ENCODE measurements at places on chromosomes 7 and 10.
A peak's percentile ranks its signal among the peaks of the same experiment; 100 is the strongest.

DNA sequence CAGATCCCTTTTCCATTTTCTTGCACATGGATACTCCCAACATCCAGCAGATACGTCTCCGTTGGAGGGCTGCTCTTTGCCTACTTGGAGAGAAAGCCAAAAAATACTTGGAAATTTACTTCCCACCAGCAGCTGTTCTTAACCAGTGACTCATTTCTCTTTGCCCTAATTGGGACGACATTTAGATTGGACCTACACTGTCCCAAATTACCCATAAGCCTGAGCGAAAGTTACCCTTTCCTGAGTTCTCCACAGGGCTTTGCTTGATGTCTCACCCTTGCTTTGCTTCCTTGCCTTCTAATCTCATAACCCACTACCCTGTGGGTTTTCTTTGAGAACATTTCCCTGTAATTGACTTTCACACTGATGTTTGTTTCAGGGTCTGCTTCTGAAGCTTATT lies 48.1 kb downstream of the SAMD8 start:
- DNase-seq: no peak

DNA sequence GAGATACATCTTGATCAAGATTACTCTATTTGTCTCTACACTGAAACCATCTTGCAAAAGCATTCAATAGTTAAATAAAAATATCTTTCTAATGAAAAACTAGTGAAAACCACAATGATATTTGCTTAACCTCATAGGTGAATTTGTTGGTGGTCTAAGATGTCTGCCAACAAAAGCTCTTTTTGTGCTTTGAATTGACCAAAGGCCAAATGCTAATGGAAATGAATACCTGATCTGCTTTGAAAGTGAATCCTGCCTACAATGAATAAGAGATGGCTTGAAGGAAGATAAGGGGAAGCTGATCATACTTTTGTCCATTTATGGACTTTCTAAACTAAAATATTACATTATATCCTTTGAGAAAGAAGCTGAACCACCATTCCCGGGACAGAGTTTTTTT lies 228.9 kb upstream of the ETV1 start:
- no peak for DNase-seq

- DNase-seq: peak; percentile 87
Observed at GRCh38 chr7:129091484-129092002, 36.6 kb upstream of the TNPO3 start.

GRCh38 chr10:70053218-70053840 lies 683 bp downstream of the MACROH2A2 start:
- no peak for DNase-seq

DNA sequence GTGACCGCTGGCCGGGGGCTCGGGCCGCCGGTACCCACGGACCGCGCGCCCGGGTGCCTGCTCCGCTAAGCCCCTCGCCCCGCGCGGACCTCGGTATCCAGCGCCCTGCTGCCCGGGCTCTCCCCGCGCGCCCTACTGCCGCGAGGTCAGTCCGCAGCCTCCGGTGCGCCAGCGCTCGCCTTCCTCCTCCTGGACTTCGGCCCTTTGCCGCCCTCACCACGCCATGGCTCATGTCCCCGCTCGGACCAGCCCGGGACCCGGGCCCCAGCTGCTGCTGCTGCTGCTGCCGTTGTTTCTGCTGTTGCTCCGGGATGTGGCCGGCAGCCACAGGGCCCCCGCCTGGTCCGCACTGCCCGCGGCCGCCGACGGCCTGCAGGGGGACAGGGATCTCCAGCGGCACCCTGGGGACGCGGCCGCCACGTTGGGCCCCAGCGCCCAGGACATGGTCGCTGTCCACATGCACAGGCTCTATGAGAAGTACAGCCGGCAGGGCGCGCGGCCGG lies 483 bp downstream of the GDF10 start:
- no peak for DNase-seq

- DNase-seq: no peak
Observed at GRCh38 chr7:157978766-157979165, 608.9 kb downstream of the PTPRN2 start.

GRCh38 chr10:96695366-96695765 lies 24.9 kb downstream of the PIK3AP1 start:
- no peak for DNase-seq

DNA sequence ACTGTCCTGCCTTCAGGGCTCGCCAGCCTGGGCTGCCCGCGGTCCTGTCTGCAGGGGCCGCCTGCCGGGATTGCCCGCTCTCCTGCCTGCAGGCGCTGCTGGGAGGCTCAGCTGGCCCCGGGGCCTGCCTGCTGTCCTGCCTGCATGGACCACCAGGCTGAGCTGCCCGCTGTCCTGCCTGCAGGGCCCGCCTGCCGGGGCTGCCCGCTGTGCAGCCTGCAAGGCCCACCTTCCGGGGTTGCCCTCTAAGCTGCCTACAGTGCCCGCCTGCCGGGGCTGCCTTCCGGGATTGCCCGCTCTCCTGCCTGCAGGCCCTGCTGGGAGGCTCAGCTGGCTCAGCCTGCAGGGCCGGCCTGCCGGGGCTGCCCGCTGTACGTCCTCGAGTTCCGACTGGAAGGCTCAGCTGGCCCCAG lies 164.4 kb downstream of the GLRX3 start:
- DNase-seq: peak; percentile 17

- DNase-seq: no peak
Observed at GRCh38 chr7:142749218-142749993, at the start of gene PRSS1. Gene PRSS1, plus strand, starts transcription at chr7:142749472. Its CDS starts 13 bp downstream, at chr7:142749485.

DNA sequence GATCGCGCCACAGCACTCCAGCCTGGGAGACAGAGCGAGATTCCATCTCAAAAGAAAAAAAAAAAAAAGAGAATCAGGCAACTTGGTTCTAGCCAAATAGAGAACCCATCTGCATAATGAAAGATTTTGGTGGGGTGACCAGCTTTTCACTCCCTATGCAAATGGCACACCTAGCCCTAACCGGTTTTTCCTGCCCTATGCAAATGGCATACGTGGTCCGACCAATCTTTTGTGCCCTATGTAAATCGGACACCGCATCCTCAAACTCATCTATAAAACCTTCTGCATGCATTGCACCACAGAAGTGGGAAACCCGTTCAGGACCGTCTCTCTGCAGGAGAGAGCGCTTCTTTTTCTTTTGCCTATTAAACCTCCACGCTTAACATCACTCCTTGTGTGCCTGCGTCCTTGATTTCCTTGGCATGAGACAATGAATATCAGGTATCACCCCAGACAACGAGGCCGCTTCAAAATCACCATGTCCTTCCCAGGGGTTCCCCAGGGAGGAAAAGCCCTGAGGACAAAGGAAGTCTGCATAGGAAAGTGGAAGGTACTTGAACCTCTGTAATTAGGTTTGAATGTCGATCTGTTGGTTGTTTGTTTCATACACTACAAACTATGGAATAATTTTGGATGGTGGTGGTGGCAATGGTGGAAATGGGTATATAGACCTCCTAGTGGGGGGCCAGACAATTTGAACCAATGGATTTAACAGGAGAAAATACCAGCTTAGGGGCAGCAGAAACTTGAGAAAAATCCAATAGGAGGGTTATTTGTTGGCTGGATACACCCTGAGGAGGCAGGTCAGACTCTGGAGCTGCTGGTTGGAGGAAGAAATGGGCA lies 396.2 kb downstream of the TYW1 start:
- no peak for DNase-seq

DNA sequence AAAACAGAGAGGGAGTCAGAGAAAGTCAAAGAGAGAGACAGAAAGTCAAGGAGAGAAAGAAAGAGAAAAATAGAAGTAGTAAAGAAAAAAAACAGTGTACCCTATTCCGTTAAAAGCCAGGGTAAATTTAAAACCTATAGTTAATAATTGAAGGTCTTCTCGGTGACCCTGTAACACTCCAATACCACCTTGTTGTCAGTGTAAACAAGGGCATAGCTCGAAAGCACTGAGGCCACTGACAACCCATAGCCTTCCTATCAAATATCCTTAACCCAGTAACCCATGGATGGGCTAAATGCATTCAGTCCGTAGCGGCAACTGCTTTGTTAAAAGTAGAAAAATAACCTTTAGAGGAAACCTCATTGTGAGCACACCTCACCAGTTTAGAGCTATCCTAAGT lies 100.4 kb downstream of the ZNF467 start:
- DNase-seq: no peak

GRCh38 chr7:158847451-158847866 lies 8.9 kb upstream of the DYNC2I1 start:
- DNase-seq: no peak

GRCh38 chr7:37921876-37922275 lies 1.4 kb downstream of the EPDR1 start:
- no peak for DNase-seq

- DNase-seq: peak; percentile 29
Observed at GRCh38 chr7:99579956-99580777, 17.9 kb upstream of the TMEM225B start.

DNA sequence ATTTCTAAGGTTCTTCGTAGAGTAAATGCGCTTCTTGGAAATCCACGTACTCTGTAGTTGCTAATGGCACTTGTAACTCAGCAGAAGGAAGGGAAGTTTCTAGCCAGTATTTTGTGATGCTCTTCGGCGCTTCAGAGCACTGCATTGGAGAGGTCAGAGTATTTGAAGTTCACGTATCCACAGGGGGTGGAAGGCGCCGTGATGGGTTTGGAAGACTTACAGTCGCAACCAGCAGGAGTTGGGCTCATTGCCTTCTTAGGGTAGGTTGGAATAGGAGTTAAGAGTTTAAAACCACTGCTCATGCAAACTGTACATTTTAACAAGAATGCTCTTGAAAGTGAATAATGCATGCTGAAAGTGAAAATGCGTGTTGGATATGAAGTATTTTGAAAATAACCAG lies 49.1 kb downstream of the SHH start:
- DNase-seq: no peak

DNA sequence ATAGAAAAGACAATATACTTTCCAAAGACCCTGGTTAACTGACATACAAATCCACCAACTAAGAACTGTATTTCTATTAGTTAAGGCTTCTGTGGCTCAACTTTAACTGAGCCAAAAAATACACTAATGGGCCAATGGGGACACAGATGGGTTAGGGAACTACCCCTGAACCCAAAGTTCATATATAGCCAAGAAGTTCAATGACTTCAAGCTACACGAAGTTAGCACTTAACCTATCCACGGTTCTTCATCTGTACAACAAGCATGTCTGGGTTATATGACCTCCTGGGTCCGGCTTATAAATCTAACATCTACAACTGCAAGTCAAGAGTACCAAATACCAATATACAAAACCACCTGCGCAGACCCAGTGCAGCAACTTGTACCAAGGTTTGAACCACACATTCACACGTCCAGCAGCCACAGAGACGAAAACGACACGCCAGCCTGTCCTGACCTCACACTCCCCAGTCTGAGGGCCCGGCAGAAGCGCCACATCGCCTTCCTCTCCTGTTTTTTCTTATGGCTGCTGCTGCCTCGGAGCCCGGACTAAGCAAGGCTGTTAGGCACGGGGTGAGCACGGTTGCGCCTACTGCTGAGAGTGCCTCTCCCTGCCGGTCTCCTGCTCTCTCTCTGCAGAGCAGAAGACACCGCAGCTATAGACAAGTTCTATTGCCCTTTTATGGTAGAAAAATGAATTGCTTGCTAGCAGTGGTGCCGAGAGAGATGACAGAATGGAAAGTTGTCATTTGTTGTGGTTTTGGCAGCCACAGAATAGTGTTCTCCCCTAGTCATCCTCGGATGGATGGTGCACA lies 86.3 kb downstream of the RNF216 start:
- peak; percentile 48 for DNase-seq

DNA sequence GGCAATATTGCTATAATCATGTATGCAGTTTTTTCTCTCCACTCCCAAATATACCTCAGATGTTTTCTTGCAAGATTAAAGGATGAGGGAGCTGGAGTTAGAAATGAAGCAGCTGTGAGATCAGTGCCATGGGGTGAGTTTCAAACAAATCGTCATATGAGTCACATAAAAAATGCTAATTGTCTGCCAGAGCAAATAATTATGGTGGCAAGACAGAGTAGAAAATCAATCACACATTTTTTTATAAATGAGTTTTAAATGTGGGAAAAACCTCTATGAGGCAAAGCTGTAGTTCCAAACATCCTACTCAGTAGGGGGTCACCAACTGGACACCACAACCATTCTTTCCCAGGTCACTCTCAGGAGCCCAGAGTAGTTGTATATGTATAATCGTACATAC lies 55.3 kb downstream of the CH25H start:
- DNase-seq: no peak

- no peak for DNase-seq
Observed at GRCh38 chr7:159328096-159328495, 183.4 kb upstream of the VIPR2 start.

GRCh38 chr10:33979195-33979594 lies 644.7 kb upstream of the NRP1 start:
- no peak for DNase-seq

- peak; percentile 37 for DNase-seq
Observed at GRCh38 chr10:22320591-22321155, at the start of gene BMI1. Gene BMI1, plus strand, starts transcription at chr10:22321099. Its CDS starts 5,351 bp downstream, at chr10:22326450.

- no peak for DNase-seq
Observed at GRCh38 chr10:102633287-102633686, 11.0 kb upstream of the TRIM8 start.

DNA sequence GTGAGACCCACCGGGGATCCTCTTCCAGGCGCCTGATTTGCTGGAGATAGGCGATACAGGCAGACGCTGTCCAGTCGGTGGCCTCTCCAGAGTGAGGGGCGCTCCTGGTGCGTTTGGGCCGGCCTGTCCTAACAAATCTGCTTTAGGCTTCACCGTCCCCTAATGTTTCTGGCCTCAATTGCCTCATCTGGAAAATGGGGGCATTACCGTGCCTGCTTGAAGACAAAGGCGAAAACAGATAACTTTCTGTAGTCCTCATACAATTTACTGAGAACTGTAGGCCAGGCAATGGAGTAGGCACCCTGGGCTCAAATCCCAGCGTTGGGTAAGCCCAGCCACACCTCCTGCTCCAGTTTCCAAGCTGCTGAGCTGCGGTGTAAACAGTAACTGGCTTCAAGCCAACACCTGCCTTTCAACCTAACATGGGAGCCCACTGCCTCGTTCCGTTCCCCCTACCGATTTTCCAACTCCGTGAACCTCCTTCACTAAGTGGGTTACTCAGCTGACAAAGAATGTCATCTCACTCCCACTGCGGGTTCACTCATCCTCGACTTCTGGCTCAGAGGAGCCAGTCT lies 589 bp upstream of the ZFAND4 start:
- DNase-seq: no peak

- DNase-seq: no peak
Observed at GRCh38 chr7:137937202-137937560, 64.7 kb downstream of the CREB3L2 start.

GRCh38 chr10:57579926-57580325 lies 687.8 kb downstream of the IPMK start:
- DNase-seq: no peak

DNA sequence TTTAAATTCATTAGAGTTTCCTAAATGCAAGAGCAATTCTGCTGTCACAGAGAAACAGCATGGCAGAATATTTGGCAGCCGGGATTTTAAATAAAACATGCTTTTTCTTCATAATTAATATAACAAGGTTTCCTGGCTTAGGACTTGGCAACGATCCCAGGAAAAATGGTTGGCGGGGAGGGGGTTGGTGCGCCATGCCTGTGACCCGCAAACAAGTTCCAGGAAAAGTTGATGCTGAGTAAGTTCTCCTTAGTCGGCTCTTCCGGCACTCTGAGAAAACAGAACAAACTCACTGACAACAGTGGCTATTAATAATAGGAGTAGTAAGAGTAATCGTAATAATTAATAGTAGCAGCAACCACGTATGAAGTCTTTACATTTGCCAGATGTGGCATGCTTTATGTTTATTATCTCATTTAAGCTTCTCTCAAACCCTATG lies 4.6 kb downstream of the HABP2 start:
- DNase-seq: no peak

- no peak for DNase-seq
Observed at GRCh38 chr10:102342958-102343357, 52.5 kb upstream of the NFKB2 start.

GRCh38 chr7:3280946-3281656 lies 20.0 kb upstream of the SDK1 start:
- DNase-seq: no peak

GRCh38 chr10:88181902-88182600 lies 318.6 kb downstream of the PTEN start:
- DNase-seq: no peak

All from stimulated activated CD8-positive, alpha-beta memory T cell treated with anti-CD3 and anti-CD28 coated beads, Interleukin-15, amount 100 ng/mL, for 1 hour (primary cell).